C1 segment of cervical spinal cord (tissue), 14 donors: ENCODE measurements at places on chromosomes 2 and 18.

- DNase-seq, result peak; percentile 79
Observed at GRCh38 chr2:47783486-47784351, 774 bp downstream of the MSH6 start.

GRCh38 chr2:186065491-186065890, 326.9 kb downstream of the FSIP2 start:
- DNase-seq, result no peak

DNA sequence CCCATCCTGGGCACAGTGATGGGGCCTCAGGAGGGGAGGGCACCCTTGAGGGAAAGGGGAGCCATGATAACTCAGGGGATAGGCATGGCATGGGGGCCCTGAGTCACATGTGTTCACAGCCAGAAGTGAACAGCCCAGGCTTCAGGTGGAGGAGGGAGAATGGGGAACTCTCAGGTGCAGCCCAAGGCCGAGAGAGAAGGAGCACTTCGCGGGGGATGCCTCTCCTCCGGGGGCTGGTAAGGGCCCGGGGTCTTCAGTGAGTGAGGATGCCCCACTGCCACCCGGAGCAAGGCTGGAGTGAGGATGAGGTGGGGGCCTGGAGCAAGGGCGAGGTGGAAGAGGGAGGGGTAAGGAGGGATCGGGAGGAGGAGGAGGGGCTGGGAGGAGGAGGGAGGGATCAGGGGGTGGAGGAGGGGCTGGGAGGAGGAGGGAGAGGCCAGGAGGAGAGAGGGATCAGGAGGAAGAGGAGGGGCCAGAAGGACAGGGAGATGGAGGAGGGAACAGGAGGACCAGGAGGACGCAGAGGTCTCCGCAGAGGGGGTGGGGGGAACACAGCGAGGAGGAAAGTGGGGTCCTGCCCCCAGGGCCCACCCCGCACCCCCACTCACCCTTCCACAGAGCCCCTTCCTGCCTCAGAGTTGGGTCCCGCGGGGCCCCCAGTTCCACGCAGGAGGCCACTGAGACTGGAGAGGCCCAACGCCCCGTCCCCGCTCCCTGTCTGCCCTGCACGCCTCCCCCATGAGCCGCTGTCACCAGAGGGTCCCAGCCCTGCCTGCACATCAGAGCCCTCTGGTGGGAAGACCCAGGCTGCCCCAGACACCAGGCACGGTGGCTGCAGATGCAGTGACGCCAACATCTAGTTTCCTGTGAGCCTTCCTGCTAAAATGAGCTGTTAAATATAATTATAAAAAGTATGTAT, 42.8 kb downstream of the RAMP1 start:
- no peak for DNase-seq

GRCh38 chr2:178247250-178247649, 52.9 kb downstream of the OSBPL6 start:
- DNase-seq, result no peak

DNA sequence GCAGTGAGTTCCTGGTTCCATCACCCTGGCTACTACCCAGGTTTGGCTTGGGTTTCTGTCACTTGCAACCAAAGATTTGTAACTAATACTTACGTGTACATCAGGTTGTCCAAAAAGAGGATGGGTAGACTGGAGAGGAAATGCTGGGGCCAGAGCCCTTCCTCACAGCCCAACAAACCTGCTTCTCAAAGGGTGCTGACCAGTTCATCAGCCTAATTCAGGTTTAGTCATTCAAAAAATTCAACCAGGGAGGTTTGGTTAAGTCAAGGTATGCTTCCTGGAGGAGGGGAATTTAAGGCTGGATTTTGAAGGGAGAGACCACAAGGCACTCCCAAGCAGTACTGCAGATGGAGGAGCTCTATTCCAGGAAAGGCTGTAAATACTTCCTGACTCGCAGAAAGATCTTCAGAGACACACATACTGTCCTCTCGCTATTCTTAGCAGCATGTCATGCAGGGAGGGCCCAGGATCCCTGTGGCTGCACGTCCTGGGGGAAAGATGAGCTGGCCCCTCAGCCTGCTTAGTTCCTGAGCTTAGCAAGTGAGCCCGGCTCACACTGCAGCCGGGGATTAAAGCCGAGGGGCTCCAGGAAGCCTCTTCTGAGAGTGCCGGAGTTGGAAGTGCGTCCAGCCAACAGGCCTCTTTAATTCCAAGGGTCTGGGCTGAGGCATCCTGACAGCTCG, 40.0 kb upstream of the BIN1 start:
- DNase-seq, result no peak

DNA sequence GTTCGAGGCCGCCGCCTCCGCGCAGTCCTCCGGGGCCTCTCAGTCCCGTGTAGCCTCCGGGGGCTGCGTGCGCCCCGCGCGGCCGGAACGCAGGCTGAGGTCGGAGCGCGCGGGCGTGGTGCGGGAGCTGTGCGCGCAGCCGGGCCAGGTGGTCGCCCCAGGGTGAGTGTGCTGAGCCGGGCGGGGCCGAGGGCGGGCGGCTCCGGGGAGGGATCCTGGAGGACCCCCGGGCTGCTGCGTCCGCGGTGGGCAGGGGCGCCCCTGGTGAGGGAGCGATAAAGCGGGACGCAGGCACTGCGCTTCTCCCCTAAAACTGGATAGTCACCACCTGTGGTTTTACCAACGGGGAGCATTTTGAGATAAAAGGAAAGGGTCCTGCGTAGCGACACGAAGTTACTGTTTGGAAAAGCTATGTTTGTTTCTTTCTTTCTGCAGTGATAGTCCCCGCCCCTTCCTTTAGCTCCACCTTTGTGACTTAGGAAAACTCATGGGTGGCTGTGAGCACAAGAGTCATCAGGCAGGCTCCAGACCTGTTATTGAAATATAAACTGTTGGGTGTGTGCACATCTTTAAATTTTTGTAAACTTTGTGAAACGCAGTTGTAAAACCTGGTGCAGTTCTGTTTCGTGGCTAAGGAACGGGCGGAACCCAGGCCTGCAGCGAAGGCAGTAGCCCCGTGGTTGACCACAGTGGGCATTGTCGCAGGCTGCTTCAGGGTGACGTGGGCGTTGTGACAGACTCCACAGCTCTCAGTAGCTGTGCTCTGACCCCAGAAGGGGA, 687 bp downstream of the CTDP1 start:
- DNase-seq, result no peak

DNA sequence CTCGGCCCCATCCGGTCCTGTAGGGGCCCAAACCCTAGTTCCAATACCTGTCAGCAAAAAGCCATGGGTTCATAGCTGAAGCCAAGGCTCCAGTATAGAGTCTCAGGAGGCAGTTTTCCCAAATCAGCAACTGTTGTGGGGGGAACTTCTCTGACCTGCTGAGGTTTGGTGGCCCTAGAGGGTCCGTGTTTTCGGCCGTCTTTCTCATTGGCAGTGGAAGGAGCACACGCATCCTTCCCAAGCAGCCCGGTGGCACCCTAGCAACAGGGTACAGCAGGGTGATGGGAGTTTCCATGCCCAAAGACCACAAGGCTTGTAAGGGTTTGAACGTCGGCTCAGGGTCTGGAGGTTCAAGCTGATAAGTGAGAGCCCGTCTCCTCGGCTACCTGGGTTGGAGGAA, 6.6 kb downstream of the FOSL2 start:
- no peak for DNase-seq

- no peak for DNase-seq
Observed at GRCh38 chr2:12192762-12193161, 446.3 kb downstream of the LPIN1 start.

DNA sequence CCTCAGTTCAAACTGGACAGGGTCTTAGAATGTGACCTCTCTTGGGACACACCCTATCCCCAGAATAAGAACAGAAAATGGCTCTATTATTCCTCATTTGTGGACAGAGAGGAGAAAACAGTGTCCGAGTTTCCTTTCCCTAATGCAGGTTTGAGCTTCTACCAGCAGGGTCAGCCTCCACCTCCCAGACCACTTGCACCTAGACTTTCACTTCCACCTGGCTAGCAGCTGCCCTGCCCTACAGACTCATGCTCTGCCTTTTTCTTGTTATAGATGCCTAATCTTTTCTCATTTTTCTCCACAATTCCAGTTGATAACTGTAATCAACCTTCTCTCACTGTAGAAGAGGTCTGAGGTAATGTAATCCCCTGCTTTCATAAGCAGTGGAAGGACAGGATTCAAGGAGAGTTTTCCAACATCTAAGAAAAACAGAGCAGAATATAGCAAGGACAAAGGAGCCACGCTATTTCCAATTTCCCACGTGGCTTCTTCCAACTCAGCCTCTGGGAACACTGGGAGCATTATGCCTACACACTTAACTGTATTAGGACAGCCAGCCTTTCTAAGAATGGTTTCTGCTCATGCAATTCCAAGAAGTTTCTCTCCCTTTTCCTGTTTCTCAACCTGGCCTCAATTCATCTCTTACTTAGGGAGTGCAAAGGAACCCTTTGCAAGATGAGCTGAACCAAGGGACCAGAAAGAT, 239.8 kb downstream of the BCL11A start:
- DNase-seq, result no peak

DNA sequence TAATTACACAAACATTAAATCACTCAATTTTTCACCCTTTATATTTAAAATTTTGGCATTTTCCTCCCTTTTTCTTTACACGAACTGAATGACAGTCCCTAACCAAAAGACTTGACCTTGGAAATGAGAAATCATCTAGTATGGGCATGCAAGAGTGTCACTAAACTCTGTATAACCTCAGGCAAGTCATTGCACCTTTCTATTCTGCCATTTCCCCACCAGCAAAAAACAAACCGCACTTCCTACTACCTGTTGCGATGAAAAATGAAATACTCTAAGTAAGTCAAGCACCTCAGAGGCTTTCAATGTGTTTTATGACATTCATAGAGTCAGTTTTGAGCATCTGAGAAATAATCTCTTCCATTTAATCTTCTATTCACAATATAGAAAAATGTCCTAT, 44.1 kb downstream of the ANKRD44 start:
- no peak for DNase-seq

- no peak for DNase-seq
Observed at GRCh38 chr2:71788601-71789240, 335.4 kb downstream of the DYSF start.

DNA sequence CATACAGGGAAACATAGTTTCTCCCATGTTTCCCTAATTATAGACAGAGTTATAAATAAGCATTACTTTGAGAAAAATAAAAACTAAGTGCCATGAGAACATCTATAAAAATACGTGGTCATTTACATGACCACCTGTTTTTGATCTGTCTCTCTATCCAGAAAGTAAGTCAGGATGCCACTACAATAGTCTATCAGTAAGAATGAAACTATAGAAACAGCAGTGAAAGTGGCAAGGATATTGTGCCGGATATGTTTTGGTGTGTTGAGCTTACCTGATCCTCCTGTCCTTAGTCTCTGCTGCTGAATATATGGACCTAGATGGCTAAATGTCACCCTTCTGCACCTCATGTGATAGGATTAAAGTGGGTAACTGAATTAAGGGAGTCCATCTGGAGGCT, 512.4 kb downstream of the LRP1B start:
- no peak for DNase-seq

DNA sequence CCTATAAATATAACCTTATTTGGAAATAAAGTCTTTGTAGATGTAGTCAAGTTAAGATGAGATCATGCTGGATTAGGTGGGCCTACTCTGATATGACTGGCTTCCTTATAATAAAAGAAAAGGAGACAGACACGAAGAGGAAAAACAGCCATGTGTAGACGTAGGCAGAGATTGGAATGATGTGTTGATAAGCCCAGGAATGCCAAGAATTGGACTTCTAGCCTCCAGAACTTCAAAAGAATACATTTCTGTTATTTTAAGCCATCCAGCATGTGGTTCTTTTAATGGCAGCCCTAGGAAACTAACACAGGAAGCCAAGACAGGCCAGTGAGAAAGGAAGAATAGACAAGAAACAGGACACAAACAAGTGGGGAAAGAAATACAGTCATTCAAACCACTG, 68.6 kb downstream of the NYAP2 start:
- DNase-seq, result no peak

DNA sequence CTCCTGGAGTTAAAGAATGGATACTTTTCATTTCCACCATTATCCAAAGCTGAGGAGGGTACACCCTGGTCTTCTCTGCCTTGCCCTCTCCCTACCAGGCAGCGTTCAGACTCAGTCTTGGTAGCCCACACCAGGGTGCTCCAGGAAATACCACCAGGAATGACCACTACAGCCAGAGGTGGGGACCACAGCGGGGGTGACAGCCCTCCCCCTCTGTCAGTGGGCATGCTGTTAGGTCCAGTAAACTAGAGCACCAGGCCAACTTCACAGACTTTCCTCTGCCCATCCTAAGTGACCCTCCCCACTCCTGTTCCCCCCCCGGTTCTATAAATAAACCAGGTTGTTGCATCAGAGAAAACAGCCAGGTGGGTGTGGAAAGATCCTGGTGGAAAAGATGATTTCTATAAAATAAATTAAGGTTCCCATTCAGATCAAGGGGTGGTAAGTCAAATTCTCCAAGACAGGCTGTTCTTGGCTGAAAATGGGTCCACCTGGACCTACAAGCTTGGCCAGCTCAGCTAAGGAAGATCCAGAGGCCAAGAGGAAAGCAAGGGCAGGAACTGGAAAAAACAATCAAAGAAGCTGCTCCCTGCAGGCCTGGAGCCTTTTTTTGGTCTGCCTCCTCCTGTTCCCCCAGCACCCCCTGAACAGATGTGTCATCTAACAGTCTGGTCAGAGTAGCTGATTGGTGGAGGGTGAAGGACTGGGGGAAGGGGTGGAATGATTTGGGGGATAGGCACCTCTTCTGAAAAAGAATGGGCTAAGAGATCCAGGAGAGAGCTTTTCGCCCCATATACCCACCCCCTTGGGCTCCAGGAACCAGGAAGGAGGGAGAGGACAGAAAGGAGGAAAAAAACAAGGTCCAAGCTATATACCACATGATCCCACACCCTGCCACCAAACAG, 2.3 kb downstream of the RAB11FIP5 start:
- DNase-seq, result no peak

GRCh38 chr18:79829136-79829854, 31.6 kb downstream of the KCNG2 start:
- DNase-seq, result no peak

- no peak for DNase-seq
Observed at GRCh38 chr18:44736664-44737380, 56.1 kb downstream of the SETBP1 start.

DNA sequence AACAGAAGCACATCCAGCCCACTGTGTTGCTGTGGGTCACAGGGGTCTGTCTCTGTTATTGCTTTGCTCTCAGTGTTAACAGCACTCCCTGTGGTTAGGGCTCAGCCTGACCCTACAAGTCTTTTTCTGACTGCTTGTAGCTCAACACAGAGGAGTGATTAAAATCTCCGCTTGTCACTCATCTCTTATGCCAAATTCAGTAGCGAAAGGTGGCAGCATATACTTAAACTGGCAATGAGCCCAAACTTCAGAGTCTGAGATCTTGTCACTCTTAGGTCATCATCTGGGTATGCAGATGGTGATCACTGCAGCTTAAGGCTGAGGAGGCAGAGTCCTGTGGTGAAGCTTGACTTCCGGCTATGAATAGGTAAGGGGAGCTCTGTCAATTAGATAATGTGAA, 63.3 kb upstream of the CSRNP3 start:
- DNase-seq, result no peak

GRCh38 chr2:216888081-216888480, 28.2 kb upstream of the TNP1 start:
- DNase-seq, result no peak

GRCh38 chr2:163264341-163264740, 425.8 kb upstream of the KCNH7 start:
- DNase-seq, result no peak

GRCh38 chr18:12006488-12006840, 25.2 kb downstream of the IMPA2 start:
- DNase-seq, result no peak

- DNase-seq, result no peak
Observed at GRCh38 chr18:13323186-13323585, 104.6 kb downstream of the LDLRAD4 start.
